Iris pigment epithelial cell (primary cell): ENCODE measurements at places on chromosomes 16 and 17.

DNA sequence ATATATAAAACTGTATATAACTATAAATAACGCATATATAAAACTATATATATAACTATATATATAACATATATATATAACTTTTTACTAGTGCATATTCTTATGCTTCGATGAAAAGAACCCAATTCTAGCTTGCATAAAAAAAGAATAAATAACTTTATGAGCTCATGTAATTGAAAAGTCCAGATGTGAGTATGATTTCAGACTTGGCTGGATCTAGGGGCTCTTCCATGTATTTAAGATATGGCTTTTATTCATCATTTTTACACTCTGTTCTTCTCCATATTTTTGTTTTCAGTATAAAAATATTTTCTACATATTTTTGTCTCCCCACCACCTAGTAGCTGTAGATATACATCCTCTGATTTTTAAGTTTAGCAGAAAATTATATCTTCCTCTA is 417.5 kb downstream of the CDH11 start:
- DNase-seq: no peak

GRCh38 chr17:55774846-55775271 is 24.0 kb downstream of the PCTP start:
- DNase-seq: no peak

- DNase-seq: no peak
Measured at GRCh38 chr17:2374549-2375285, 26.1 kb downstream of the MNT start.

DNA sequence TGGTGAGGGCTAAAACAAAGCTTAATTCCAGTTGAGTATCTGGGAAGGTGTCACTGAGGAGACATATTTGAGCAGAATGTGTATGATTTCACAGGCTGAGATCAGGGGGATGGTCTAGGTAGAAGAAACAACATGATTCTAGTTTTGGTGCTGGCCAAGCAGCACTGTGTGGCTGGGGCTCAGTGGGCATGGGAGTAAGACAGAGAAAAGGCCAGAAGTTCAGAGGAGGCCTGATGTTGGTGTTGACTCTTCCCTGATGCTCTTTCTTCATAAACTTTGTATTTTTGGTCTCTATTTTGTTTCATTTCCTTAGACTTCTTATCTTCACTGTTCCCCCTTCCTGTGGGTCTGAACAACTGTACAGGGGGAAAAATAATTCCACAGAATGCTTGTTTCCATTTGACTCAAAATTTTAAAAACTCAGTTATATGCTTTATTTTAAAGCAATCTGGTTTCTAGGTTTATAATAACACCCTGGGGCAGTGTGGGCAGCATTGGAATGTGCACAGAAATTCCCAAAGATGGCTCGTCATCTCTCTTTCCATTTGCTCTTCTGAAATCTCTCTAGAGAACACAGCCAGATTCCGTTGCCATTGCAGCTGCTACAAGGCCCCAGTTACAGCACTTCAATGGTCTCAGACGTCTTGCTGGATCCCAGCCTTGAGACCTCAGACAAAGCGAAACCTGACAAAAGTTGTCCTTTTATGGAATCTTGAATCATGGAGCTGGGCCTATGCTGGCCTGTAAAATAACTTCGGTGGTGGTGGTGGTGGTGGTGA is 68.3 kb downstream of the SNX11 start:
- DNase-seq: peak; percentile 44

DNA sequence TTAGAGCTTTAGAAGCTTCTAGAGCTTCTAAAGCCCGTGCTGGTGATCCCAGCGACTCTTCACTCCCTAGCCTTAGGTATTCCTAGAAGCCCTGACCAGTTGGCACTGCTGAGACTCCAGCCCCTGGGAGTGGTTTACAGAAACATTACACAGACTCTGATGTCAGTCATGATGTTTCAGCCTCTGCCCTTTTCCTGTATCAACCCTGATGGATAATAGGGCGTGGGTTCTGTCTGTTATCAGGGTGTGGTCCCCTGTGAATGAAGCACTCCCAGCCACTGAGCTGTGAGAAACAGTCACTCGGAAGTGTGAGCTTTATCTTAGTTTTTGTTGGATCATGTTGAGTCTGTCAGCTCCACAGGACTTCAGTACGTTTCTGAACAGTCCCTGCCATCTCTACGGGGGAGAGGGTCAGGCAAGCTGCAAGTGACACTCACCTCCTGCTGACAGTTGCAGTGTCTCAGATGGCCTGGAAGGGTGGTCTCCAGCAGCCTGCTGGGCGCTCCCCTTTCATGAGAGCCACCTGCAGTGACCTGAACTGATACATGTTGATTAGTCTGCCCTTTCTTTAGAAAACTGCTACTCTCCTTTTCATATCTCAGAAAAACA is 12.8 kb downstream of the GOSR2 start:
- DNase-seq: no peak

DNA sequence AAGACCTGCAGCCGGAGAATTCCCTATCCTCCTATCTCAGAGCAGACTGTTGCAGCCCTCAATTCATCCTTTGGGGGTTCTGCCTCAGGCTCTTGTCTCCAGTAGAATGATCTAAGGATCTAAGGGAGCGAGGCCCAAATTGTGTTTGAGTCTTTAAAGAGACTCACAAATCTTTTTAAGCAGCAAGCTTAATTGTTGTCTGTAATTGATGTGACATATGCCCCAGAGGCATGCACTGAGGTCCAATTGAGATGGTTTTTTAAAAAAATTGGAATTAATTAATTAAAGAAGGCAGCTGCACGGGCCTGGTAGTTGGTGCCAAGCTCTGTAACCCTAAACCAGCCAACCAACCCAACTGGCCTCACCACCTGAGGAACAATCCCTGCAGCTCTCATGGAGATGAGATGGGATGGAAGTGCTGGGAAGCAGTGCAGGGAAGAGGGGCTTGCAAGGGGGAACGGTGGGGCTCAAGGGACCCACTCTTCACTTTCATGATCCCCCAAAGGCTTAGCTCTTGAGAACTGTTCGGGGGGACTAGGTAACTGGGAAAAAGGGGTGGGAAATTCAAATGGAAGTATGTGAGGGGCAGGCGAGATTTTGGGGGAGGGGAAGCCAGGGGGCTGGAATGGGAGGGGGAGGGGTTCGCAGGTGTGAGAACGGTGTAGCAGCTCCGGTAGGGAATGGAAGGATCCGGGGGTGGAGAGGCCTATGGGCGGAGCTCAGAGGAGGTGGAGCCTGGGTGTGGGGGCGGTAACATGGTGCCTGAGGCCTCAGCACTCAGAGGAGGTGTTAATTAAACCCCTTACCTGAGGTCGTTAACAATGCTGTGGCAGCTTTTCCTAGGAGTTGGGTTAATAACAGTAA is 9.2 kb upstream of the ZNF652 start:
- no peak for DNase-seq

DNA sequence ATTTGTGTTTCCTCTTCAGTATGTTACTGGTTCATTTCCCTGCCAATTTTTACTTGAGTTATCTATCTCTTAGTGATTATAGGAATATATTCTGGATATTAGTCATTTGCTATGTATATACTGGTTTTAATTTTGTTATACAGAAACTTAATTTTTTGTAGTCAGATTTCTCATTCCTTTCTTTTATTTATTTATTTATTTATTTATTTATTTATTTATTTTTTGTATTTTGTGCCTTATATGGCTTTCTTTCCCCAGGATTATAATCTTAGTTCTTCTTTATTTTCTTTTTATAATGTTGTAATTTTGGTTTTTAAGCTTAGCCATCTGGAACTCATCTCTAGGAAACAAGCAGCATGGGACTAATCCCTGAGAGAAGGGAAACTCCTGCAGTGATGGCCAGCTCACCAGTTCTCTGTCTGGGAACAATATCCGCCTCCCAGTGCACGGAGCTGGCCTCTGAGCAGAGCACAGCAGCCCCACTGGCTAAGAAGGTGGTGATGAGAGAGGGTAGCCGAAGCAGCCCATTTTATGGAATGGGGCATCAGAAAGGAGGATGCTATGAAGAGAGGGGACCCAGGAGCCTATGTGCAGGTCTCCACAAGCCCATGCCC is 54.5 kb upstream of the ADORA2B start:
- DNase-seq: no peak

DNA sequence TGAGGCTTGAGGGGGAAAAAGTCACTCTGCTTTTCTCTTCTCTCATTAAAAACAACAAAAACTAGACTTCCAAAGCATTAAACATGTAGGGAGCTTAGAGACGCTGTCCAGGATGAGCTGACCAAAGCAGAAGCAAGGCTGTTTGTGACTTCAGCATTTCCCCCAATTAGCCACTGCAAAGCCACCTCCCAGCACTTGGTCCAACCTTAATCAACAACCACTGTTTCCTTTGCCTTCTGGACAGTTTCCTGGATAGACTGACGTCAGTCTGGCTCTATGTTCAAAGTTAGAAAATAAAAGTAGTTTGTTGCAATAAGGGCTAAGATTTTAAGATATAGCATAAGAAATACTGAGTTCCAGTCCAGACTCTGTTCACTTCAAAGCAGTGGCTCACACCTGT is 3.1 kb downstream of the TMEM231 start:
- DNase-seq: no peak

- no peak for DNase-seq
Measured at GRCh38 chr17:44314524-44314868, 6.1 kb downstream of the RUNDC3A start.
